ENCODE measurements at places on chromosomes 11 and 22.

GRCh38 chr22:23182309-23183060, 2.2 kb downstream of the BCR start:
- H3K27me3 ChIP-seq = no peaks in the 10 kb centered on the region
- H3K27ac ChIP-seq = peak overlapping the region; percentile 93
- H3K4me3 ChIP-seq = peak overlapping the region; percentile 89
- peaks cover 8% of the 10 kb centered on the region for H3K36me3 ChIP-seq
- no peak for DNase-seq

DNA sequence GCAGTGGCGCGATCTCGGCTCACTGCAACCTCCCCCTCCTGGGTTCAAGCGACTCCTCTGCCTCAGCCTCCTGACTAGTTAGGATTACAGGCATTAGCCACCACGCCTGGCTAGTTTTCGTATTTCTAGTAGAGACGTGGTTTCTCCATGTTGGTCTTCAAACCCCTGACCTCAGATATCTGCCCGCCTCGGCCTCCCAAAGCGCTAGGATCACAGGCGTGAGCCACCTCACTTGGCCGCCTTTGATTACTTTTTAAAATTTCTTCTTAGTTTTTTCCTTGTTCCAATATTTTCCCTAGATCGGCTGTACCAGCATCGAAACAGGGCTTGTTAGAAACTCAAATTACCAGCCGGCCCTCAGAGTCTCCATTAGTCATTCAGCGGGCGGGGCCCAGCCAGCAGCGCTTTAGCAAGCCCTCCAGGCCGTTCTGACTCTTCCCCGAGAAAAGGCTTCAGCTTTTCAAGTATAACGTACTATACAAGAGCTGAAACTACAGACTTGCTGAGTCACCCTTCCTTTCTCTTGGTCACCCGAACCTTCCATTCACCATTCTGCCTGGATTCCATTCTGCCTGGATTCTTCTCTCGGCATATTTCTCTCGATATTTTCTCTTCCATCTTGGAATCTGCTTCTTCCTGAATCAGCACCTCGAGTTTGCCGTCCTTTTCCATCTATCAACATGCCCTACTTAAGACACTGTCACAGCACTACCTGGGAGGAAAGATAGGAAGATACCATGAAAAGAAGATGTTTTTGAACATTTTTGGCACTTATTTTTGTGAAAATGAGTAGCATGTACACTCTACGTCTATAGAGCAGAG, 6.7 kb upstream of the CAPRIN1 start:
- no peaks in the 10 kb centered on the region for H3K27me3 ChIP-seq
- peaks cover 13% of the 10 kb centered on the region for H3K4me1 ChIP-seq
- H3K36me3 ChIP-seq = no peaks in the 10 kb centered on the region

DNA sequence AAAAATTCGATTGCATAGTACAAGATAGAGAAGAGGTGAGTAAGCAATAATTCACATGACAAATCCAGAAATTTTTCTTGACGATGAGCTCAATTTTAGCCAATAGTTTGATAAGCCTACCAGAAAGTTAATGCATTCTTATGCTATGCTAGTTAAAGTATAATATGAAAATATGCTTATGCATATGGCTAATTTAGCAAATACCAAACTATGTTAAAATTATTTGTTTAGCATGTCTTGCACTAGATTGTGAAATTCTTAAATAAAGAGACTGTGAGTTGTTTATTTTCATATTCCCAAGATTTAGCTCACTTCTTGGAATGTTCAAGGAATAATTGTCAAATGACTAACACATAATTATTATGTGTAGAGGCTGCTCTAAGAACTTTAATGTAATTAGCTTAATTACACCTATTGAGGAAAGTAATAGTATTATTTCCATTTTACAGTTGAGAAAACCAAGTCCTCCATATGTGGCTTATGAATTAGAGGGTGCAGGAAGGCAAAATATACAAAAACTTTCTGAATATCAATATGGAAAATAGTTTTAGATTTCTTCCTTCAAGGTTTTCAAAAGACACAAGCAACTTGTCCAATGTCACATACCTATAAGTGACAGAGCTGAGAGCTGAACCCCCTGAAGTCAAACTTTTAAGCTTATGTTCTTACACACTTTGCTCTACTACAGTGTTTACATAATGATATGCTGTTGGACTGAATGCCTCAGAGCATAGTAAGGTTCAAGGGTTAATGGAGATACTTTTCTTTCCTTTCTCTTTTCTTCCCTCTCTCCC, 45.9 kb upstream of the ARHGAP20 start:
- no peaks in the 10 kb centered on the region for H3K36me3 ChIP-seq
- no peak for DNase-seq
- no peaks in the 10 kb centered on the region for H3K4me1 ChIP-seq
- H3K4me3 ChIP-seq = no peak overlapping the region
- H3K27me3 ChIP-seq = no peaks in the 10 kb centered on the region
- no peak overlapping the region for H3K27ac ChIP-seq

DNA sequence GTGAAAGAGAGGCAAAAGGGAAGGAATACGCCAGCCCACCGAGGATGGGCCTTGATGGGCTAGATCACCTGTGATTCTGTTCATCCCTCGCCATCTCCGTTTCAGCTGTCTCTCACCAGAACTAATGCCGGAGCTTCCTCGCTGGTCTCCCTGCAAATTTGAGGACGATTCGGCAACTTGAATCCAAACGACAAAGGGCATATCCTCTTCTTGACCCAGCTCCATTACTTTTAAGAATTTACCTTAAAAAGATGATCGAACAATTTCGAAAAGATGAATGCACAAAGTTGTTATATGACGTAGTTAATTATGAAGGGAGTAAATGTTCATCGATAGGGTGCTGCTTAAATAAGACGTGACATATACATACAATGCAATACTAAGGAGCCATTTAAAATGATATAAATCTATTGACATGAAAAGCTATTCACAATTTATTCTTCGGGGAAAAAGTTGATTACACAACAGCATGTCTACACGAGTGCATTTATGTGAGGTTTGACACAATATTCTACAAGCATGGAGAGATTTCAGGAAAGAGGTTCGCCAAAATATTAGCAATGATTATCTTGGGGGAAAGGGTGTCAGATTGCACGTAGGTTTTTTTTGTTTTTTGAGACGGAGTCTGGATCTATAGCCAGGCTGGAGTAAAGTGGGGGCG, 937 bp upstream of the FAM168A start:
- H3K4me3 ChIP-seq = peak overlapping the region; percentile 97
- DNase-seq = no peak
- H3K27me3 ChIP-seq = no peaks in the 10 kb centered on the region
- H3K27ac ChIP-seq = peak overlapping the region; percentile 71
- H3K36me3 ChIP-seq = no peaks in the 10 kb centered on the region

- DNase-seq = no peak
- H3K36me3 ChIP-seq = no peaks in the 10 kb centered on the region
- no peak overlapping the region for H3K4me3 ChIP-seq
- H3K27ac ChIP-seq = no peak overlapping the region
- H3K27me3 ChIP-seq = no peaks in the 10 kb centered on the region
Measured at GRCh38 chr11:56716379-56716854, 17.5 kb downstream of the OR9G1 start.

DNA sequence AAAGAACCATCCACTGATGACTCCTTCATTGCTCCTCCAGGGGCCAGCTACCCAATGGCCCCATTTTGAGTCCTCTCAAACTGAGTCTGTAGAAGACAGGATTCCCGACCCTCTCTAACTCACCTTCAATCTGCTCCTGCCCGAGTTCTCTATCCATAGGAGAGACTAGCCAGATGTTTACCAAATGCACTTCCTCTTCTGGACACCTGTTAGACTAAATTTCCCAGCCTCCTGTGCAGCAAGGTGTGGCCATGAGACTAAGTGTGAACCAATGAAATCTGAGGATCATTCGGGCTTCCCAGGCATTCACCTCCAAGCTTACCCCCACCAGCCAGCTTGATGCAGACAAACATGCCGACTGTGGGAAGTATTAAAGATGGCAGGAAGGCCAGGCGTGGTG, 7.6 kb downstream of the PISD start:
- no peak overlapping the region for H3K27ac ChIP-seq
- H3K4me3 ChIP-seq = no peak overlapping the region
- no peaks in the 10 kb centered on the region for H3K36me3 ChIP-seq
- no peak for DNase-seq
- no peaks in the 10 kb centered on the region for H3K27me3 ChIP-seq

DNA sequence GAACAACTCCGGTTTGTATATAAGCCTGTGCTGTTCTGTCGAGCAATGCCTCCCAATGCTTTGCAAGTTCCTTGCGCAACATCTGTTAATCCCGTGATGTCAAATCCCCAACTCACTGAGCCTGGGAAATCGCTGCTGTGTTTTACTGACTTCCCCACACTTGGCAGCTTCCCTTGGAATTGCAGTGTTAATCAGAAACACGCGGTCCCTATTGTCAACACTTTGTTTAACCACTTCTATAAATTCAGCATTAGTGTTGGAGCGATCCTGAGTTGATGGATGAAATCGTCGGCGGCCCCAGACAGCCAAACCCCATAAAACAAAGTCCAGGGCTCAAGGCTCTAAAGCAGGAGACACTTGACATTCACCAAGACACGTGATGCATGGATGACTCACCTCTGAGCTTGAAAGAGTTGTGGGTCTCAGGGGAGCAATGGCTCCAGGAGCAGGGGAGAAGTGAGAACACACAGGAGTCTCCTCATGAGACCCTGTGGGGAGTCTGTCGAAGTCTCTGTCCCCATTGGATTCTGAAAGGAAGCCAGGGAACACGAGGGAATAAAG, 555.3 kb downstream of the MIAT start:
- H3K4me1 ChIP-seq = peaks cover 39% of the 10 kb centered on the region
- no peaks in the 10 kb centered on the region for H3K36me3 ChIP-seq
- H3K4me3 ChIP-seq = no peak overlapping the region
- DNase-seq = no peak
- peak overlapping the region; percentile 72 for H3K27ac ChIP-seq

DNA sequence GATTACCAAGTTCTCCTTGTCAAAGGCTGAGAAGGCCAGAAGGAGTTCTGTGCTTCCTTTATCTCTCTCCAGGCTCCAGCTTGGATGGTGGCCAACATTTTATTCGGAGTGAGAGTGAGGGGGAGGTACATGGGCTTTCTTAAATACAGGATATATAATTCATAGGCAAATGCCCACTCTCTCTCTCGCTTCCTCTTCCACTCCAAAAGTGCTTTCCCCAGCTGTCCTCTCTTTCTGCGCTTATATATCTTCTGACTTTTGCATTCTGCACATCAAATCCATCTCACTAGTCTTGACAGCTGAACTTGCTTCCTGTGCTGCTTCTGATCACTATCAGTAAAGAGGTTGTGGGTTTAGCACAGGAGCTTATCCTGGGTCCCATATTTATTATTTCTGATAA, 125.4 kb upstream of the ARHGAP20 start:
- peaks cover 11% of the 10 kb centered on the region for H3K4me1 ChIP-seq
- H3K27ac ChIP-seq = no peak overlapping the region
- H3K36me3 ChIP-seq = no peaks in the 10 kb centered on the region

GRCh38 chr11:67282876-67283371, 6.2 kb upstream of the ANKRD13D start:
- H3K36me3 ChIP-seq = peaks cover 95% of the 10 kb centered on the region
- DNase-seq = no peak
- no peak overlapping the region for H3K4me3 ChIP-seq

DNA sequence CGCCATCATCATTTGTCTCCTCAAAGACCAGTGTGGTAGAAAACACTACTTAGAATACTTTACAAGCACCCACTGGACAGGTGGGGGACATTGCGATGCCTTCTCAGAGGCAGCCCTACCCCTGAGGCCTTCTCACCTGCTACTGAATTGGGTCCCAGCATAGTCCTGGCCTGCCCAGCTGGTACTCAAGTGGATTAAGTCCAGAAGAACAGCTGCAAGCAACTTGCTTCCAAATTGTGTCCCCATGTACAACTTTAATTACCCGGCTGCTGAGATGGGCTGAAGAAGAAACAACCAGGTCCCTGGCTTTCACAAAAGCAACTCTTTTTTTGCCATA, 12.3 kb downstream of the ABTB2 start:
- no peak for DNase-seq
- H3K4me1 ChIP-seq = peaks cover 20% of the 10 kb centered on the region
- no peaks in the 10 kb centered on the region for H3K36me3 ChIP-seq
- H3K27ac ChIP-seq = peak overlapping the region; percentile 51

DNA sequence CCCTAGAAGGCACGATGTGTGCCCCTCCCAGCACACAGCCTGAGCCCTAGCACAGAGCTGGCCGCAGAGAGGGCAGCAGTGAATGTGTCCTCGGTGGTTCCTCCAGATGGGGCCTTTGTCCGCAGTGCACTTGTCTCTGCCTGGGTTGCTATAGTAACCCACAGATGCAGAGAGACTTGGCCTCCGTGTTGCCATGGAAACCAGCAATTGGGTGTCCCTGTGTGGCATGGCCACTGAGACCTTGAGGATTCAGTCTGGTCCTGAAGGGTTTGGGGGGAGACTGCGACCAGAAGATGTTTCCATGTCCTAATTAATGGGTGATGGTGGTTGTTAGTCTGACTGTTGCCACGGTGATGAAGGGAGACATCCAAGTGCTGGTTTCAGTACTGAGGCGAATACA, 42.6 kb upstream of the TUB start:
- H3K27ac ChIP-seq = no peak overlapping the region
- DNase-seq = no peak
- H3K4me3 ChIP-seq = no peak overlapping the region
- no peaks in the 10 kb centered on the region for H3K36me3 ChIP-seq
- H3K27me3 ChIP-seq = no peaks in the 10 kb centered on the region
- peaks cover 15% of the 10 kb centered on the region for H3K4me1 ChIP-seq

- DNase-seq = no peak
- H3K36me3 ChIP-seq = no peaks in the 10 kb centered on the region
- H3K27ac ChIP-seq = no peak overlapping the region
- no peak overlapping the region for H3K4me3 ChIP-seq
- H3K4me1 ChIP-seq = no peaks in the 10 kb centered on the region
Measured at GRCh38 chr11:28524098-28524497, 415.9 kb downstream of the METTL15 start.

- no peak for DNase-seq
- H3K27ac ChIP-seq = no peak overlapping the region
- H3K36me3 ChIP-seq = no peaks in the 10 kb centered on the region
- H3K4me3 ChIP-seq = no peak overlapping the region
- H3K4me1 ChIP-seq = no peaks in the 10 kb centered on the region
Measured at GRCh38 chr22:28146401-28147314, 227.6 kb upstream of the PITPNB start.

DNA sequence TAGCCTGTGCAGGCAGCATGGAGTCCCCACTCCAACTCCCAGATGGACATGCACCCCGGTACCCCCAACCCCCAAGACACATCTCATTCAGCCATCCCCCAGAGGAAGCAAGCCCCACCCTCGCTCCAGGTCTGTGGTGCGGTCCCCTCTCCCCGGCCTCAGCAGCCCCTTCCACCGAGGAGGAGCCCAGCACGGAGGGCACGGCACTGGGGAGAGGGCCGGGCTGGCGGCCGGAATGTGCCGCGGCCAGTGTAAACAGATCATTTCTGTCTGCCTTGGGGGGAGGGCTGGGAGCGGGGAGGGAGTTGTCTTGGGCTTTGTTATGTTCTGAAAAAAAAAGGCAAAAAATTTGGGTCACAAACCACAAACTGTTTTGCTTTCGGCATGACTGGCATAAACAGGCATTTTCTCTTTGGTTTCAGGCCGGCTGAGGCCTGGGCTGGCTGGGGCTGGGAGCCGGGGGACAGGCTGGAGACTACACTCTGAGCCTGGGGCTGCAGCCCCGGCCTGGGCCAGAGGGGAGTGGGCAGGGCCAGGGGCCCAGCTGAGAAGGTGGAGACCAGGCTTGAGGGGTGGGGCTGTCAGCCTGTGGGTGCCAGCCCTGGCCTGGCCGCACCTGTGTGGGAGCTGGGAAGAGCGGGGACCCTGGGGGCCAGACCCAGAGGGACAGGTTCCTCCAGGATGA, 16.8 kb downstream of the IGF2 start:
- peaks cover 8% of the 10 kb centered on the region for H3K4me1 ChIP-seq
- no peaks in the 10 kb centered on the region for H3K36me3 ChIP-seq
- H3K4me3 ChIP-seq = no peak overlapping the region
- H3K27ac ChIP-seq = no peak overlapping the region

Measured in esophagus squamous epithelium (tissue), 5 donors.